ENCODE measurements at places on chromosomes 4 and X.
A peak's percentile ranks its signal among the peaks of the same experiment; 100 is the strongest.

DNA sequence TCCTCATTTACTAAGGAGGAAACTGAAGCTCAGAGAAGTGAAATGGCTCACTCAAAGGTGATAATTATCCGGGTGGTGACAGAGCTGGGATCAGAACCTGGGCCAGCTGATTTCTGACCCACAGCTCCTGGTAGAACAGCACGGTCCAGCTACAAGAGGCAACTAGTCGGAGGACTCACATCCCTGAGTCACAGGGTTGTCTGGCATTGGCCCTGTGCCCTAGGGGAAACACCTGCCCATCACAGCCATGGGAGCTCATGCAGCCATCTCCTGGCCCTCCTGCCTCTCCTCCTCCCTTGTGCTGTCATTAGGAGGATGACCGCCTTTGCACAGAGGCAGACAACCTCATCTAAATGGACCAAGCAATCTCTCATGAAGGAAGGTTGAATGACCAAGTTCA, 115.2 kb upstream of the TSPAN5 start:
- no peak for DNase-seq

DNA sequence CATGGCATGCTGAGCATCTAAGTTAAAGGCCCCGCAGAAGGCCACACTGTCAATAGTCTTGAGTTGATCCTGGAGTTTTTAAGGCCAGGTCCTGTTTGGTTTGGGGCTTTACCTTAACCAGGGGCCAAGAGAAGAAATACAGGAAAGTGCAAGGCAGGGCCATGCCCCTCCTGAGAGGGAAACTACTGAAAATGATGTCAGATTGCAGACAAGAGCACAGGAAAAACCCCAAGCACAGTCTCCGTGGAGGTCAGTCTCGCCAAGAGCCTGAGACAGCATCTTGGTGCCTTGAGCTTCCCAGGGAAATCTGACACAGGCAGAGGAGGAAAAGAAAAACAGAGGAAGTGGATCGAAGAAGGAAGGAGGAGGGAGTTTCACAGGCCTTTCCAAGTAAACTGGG, 32.2 kb upstream of the GATB start:
- no peak for DNase-seq

DNA sequence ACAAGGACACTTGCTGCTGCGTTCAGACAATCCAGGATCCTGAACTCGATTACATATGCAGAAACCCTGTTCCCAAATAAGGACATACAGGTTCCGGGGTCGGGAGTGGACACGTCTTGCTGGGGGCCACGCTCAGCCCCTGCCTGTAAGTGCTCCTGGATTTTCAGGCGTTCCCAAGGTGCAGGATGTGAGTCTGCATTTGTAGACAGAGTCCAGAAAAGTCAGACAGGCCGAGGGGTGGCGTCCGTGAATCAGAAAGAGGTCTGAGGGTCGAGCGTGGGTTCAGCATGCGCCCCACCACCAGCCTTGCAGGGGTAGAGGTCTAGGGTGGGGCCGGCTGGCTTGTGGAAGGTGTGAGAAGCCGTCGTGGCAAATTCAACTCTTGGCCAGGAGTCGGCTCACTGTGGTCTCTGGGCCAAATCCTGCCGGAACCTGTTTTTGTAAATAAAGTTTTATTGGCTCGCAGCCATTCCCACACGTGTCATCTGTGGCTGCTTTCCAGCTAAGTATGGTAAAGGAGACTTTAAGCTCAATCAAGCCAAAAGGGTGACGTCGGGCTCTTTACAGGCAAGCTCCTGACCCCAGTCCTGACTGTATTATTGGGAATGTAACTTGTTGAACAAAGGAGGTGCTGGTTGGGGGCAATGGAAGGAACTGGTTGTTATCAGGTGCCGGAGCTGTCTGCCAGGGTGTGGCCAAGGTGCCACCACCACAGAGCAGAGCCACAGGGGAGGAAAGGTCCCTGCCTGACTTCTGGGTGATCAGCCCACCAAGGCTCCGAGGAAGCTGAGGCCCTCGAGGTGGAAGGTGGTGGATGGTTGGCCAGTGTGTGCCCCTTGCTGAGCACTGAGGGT, 7.4 kb downstream of the DOK7 start:
- peak; percentile 58 for DNase-seq

DNA sequence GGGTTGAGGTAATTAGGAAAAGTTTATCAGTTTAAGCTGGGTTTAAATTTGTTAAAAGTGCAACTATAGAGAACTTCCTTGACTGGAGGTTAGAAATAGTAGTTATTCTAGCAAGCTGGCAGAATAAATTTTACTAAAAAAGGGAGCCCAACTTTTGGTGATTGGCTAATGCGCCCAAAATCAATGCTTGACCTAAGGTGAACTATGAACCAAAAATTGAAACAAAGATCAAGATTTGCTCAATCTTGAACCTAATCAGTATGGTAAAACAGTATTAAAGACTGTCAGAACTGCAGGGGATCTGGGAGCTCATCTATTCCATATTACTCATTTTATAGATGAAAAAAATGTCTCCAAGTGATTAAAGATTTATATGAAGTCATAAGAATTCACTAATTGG, 6.1 kb upstream of the SPATA18 start:
- DNase-seq: no peak

DNA sequence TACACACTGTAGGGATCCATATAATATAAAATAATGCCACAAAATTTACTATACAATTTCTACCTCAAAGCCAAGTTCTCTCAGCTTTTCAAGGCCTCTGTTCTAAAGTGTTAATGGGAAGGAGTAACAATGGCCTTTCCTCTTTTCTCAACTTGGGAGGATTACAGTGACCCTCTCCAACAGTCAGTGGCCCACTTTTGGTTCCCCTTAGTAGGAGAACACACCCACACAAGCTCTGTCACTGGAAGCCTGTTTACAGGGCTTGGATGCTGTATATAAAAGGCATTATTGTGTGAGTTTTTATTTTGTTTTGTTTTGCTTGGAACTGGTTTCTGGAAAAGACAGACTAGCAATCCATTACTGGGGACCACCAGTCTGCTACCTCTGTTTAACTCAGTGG, 1.8 kb downstream of the ARHGEF6 start:
- DNase-seq: no peak

DNA sequence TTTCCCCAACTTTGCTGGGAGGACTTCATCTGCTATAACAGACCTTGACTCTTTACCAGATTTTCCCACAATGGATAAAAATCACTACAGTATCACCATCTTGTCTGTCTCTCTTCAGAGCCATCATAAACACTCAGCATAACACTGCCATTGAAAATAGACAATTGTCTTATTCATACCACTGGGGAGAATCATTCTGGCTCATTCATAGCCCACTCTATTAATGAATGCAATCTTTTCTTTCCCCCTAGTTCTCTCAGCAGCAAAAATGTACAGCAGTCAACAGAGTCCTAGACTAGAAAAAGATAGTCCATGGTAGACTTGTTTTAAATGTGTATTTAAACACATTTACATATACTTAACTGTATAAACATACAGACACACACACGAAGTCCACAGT, 19.2 kb downstream of the SLC9A7 start:
- no peak for DNase-seq

GRCh38 chr4:41178372-41179370, 35.7 kb downstream of the APBB2 start:
- peak; percentile 96 for DNase-seq

- no peak for DNase-seq
These were observed 40.5 kb downstream of the PAGE2 start for GRCh38 chrX:55129361-55129760.

- DNase-seq: peak; percentile 22
These were observed 119.8 kb downstream of the AMELX start for GRCh38 chrX:11412715-11413623.

GRCh38 chr4:78022517-78022916, 34.6 kb upstream of the FRAS1 start:
- no peak for DNase-seq

DNA sequence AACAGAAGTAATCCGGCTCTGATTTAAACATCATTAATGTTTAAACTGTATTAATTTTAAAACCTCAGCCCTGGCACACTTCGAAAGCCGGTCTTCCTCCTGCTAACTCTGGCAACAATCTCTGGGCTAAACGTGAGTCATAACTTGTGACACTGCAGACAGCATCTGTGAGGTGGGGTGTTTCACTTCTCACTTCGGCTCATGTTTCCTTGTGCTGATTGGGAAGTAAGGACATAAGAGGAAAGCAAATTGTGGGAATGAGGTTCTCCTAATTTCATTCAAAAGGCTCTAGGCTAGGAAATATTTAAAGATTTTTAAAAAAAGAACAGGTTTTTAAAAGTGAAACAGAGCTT, 139.9 kb upstream of the USP9X start:
- peak; percentile 85 for DNase-seq

GRCh38 chrX:78109458-78109857, 5.4 kb downstream of the PGK1 start:
- DNase-seq: no peak

GRCh38 chr4:16222957-16223527, 3.2 kb downstream of the TAPT1 start:
- DNase-seq: peak; percentile 6

DNA sequence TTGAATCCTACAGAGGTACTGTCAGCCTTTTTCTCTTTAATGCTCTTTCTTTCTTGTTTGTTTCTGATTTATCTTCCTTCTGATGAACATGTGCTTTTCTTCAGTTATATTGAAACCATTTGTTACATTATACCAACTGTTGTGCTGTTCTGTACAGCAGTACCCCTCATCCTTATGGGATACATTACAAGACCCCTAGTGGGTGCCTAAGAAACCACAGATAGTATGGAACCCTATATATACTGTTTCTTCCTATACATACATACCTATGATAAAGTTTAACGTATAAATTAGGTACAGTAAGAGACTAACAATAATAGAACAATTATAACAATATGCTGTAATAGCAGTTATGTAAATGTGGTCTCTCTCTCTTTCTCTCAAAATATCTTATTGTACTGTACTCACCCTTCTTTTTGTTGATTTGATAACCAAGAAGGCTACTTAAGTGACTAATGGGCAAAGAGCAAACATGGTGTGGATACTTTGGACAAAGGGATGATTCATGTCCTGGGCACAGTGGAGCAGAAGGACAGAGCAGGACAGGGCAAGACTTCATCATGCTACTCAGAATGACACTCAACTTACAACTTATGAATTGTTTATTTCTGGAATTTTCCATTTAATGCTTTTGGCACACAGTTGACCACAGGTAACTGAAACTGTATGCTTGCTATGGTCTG, 10.7 kb upstream of the YIPF7 start:
- DNase-seq: no peak

DNA sequence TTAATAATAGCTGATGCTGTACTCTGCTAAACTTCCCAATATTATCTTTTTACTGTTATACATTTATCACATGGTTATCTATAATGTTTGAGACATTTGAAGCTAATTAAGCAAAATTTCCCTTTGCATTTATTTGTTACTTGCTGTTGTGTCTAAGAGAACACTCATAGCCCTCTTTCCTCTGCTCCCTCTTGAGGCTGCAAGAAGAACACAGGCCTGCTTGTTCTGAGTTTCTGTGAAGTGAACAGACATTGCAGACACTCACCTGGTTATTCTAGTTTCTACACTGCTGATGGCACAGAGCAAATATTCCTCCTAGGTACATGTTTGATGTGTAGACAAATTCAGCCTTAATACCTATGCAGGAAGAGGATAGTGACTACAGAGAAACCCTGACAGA, 367.8 kb downstream of the GASK1B start:
- DNase-seq: peak; percentile 8

DNA sequence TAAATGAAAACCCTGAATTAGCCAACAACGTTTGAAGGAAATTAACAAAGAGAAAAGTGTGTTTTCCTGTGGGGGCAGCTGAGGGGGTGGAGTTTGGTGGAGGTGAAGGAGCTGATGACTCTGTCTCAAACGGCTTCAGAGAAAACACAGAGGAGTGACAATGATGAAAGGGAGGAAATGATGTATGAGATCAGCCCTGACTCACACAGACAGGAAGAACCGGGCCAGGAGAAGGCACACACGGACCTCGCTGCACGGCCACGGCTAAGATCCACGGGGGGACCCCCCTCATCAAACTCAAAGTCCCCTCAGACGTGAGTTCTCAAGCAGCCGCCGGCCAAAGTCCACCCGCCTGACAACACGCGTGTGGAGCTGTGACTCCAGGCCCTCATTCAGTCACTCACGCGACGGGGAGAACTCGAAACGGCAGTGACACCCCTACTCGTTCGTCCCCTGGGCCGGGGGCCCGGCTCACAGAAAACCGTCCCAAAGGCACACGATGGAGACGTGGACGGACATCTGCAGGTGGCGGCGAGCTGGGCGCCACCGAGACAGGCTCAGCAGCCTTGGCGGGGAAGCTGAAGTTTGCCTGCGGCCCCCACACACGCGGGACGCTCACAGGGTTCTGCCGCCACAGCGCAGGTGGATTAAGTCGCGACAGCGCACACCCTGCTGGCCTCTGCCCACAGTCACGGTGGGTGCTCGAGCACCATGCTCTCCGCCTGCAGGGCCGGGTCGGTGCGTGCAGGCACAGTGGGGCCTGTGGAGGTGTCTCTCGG, 28.8 kb downstream of the PPP2R3B start:
- peak; percentile 80 for DNase-seq

DNA sequence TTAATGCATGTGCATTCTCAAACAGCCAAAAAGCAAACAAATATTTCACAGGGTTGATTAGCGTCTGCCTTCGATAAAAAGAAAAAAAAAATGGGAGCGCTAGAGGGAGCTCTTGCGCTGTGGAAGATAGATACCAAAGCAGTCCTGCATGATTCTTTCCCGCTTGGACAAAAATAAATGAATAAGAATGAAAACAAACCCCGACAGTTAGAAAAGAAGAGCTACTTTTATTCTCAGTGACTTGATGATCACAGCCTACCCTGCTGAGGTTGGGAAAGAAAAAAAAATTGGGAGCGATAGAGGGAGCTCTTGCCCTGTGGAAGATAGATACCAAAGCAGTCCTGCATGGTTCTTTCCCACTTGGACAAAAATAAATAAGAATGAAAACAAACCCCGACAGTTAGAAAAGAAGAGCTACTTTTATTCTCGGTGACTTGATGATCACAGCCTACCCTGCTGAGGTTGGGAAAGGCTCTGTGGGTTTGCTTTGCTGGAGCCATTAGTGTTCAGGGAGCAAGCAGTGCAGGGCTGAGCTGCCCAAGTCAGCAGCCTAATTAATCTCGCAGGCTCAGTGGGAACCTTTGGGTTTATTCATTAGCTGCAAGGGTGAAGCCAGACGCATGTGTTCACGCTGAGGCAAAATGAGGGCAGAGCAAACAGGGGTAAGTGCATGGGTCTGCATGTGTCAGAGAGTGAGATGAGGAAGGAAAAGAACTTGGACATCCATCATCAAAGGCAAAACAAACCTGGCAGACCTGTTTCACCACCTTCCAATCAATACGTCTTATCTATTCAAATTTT, 249.3 kb upstream of the PRKX start:
- DNase-seq: peak; percentile 32

DNA sequence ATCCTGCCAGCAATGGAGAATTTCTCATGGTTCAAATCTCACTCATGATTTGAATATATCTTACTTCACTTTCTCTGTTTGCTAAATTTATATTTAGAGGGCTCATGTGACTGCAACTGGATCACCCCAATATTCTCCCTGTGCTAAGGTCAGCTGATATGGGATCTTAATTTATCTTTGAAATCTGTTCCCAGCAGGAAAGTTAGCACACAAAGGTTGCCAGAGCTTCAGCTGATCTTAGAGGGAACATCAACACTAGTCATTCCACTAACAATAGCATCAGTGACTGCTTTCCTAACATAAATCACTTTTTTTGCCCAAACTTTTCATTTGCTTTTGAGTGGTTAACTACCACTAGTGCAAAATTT, 1270.0 kb downstream of the ARAP2 start:
- DNase-seq: no peak

- DNase-seq: peak; percentile 38
These were observed 129.4 kb upstream of the ARSJ start for GRCh38 chr4:114108869-114109268.

Data from iris pigment epithelial cell (primary cell).